Esophagus squamous epithelium (tissue), 5 donors: ENCODE measurements at places on chromosomes 11 and 22.

DNA sequence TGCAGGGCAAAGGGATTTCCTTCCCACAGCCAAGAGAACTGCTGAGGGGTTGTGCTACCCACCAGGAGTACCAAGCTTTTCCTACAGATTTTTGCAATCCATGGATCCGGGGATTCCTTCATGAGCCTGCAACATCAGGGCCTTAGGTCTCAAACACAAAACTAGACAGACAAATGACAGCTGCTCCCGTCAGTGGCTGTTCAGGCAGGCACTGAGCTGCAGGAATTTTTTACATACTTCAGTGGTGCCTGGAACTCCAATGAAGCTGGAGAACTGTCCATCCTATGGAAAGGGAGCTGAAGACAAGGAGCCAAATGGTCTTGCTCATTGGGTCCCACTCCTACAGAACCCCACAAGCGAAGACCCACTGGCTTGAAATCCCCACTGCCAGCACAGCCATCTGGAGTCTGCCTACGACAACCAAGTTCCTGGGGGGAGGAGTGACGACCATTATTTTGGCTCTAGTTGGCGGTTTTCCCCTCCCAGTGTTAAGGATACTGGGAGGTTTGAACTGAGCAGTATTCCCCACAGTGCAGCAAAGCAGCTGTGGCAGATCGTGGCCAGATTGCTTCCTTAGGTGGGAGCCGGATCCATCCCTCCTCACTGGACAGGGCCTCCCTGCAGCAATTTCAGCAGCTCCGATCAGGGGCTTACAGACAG, 157.7 kb upstream of the TMEM45B start:
- no peak for DNase-seq

GRCh38 chr11:13535819-13536218, 40.0 kb upstream of the PTH start:
- no peak for DNase-seq

DNA sequence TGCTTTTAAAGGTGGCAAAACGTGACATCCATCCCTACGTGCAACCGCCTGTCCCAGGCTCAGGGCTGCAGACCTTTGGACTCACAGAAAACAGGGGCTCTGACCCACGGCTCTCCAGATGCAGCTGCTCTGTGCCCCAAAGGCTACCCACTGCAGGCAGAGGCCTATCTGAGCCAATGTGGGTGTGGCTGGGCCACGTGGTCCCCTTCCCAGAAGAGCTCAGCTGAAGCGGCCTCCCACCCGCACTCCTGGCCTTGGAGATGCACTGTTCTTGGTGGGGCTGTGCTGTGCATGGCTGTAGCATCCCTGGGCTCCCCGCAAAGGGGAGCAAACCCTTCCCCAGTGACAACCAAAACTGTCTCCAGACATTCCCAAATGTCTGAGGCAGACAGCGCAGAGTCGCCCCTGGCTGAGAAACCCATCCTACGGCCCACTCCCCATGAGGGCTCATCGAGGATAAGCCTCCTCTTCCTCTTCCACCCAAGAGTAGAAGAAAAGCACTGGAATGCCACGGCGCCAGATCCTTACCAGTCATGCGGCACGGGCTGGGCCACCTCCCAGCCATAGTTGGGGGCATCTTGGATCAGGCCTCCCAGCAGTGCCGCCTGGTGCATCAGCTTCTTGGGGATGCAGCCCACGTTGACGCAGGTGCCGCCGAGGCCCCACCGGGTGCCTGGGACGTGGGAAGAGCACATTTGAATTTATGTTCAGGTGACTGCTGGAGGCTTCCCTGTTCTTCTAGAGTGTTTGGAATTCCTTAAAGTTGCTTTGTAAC, 23.1 kb upstream of the COMT start:
- DNase-seq: no peak

- DNase-seq: no peak
These were observed 28.8 kb downstream of the DKK3 start for GRCh38 chr11:11979488-11980117.

GRCh38 chr11:72681226-72682153, 7.3 kb upstream of the PDE2A start:
- no peak for DNase-seq

DNA sequence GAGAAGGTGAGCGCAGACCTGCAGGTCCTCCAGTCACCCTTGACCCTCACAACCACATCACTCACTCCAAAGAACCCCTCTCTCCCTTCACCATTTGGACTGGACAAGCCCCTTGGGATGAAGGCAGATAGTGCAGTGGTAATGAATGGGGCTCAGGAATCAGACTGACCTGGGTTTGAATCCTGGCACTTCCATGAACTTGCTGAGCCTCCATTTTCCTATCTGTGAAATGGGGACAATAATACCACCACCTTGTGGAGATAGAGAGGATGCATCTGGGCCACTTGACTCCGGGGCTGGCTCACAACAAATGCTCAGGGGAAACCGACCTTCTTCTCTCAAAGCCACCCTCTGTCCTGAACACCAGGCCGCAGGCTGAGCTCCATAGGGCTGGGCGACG, 178.1 kb downstream of the ST3GAL4 start:
- DNase-seq: no peak

- no peak for DNase-seq
These were observed 6.6 kb downstream of the TTC38 start for GRCh38 chr22:46274381-46274780.

DNA sequence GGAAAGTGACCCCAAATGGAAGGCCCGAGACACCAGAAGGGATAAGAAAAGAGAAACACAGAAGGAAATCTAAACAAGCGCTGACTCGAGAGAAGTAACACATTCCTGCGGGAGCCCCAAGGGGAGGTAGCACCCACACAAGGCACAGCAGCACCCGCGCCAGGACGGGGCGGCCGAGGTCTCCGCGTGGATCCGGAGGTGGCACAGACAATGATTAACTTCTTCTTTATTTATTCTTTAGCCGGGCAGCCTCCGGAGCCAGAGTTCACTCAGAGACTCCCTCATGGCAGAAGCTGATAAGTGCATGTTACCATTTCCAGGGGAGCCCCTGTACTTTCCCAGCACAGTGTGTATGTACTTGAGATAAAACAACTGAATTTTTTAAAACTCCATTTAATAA, 5.1 kb downstream of the TOLLIP start:
- no peak for DNase-seq

DNA sequence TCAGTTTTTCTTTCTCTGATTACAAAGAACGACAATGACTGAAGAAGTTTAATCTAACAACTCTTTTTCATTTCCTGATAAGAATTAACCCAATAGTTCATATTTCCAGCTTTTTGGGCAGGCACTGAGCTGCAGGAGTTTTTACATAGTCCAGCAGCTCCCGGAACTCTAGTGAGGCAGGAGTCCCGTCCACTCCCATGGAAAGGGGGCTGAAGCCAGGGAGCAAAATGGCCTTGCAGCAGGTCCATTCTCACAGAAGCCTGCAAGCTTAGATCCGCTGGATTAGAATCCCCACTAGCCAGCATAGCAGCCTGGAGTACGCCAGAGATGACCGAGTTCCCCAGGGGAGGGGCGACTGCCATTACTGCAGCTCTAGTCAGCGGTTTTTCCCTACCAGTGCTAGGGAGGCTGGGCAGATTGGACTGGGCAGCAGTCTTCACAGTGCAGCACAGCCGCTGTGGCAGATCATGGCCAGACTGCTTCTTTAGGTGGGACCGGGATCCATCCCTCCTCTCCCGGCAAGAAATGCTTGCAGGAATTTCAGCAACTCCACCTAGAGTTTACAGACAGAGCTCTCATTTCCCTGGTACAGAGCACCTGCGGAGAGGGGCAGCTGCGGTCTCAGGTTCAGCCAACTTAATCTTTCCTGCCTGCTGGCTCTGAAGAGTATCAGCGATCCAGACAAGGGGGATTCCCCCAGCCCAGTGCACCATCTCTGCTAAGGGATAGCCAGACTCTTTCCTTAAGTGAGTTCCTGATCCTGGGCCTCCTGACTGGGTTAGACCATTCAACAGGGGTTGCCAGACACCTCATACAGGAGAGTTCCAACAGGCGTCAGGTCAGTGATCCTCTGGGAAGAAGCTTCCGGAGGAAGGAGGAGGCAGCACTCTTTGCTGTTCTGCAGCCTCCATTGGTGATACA, 742 bp upstream of the CASP4 start:
- DNase-seq: no peak

DNA sequence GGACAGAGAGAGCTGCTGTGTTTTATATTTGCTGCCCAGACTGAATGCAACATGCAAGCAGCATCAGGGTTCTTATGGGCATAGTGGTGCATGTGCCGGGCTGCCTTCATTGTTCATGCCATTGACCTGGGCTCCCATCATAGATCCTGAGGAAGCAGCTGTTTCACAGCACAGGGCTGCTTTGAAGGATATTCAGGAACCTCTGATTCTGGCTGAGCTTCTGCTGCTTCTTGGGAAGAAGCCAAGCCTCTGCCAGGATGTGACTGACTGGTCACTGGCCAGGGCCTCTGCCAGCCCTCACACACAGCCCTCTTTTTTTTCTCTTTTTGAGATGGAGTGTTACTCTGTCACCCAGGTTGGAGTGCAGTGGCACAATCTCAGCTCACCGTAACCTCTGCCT, 43.3 kb downstream of the CYB5R2 start:
- no peak for DNase-seq

- DNase-seq: no peak
These were observed 320.8 kb downstream of the BLID start for GRCh38 chr11:121795174-121795573.

- DNase-seq: no peak
These were observed 23.0 kb upstream of the STK33 start for GRCh38 chr11:8617063-8617462.

DNA sequence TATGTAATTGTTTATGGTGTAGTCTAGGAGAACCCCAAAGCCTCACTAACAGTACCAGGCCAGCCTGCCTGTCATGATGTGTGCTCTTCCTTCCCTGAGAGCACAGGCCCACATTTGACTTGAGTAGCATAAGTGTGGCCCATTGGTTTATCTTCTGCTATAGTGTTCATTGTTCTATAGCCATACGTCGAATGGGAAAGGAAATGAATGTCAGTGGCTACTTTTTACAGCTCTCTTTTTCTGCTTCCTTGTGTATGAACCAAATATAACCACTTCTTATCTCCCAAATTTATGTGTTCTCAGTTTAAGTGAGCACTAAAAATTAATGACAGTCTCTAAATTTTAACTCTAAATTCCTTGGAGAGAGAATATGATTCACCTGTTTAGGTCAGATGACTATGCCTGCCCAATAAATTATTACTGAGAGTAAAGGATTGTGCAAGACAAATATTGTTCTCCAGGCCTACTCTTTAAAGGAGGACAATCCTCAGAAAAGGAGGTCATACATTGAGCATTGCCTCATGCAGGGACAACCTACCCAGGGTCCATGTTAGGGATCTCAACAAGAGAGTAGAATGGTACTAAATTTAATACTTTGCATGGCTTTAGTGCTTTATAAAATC, 222.9 kb upstream of the ARHGAP20 start:
- DNase-seq: no peak

GRCh38 chr22:17672417-17672991, 33.9 kb downstream of the BCL2L13 start:
- DNase-seq: no peak

DNA sequence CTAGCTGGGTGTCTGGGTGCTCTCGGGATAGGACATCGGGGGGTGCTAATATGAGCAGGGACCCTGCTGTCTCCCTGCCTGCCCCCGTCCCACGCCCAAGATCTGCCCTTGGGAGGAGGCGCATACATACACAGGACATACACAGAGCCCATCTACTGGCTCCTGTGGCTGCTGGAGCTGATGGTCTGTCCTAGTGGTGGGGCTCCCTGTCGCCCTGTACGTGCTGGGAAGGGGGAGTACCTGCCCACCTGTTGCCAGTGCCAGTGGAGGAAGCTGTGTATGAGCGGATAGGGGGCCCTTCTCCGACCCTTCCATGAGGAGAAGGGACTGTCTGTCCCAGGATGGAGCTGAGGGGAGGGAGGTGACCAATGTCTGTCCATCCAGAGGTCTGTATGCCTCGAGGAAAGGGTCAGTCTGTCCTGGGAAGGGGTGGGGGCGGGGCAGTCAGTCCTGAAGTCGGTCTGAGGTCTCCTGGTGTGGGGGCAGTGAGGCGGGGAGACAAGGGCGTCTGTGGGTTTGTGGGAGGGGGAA, 952 bp downstream of the TBC1D10A start:
- DNase-seq: no peak

- no peak for DNase-seq
These were observed 923.2 kb downstream of the NTM start for GRCh38 chr11:132293586-132293985.

- peak; percentile 15 for DNase-seq
These were observed 32.5 kb upstream of the ATXN10 start for GRCh38 chr22:45638834-45639746.

GRCh38 chr22:19890502-19891316, 36.0 kb upstream of the GNB1L start:
- DNase-seq: no peak

DNA sequence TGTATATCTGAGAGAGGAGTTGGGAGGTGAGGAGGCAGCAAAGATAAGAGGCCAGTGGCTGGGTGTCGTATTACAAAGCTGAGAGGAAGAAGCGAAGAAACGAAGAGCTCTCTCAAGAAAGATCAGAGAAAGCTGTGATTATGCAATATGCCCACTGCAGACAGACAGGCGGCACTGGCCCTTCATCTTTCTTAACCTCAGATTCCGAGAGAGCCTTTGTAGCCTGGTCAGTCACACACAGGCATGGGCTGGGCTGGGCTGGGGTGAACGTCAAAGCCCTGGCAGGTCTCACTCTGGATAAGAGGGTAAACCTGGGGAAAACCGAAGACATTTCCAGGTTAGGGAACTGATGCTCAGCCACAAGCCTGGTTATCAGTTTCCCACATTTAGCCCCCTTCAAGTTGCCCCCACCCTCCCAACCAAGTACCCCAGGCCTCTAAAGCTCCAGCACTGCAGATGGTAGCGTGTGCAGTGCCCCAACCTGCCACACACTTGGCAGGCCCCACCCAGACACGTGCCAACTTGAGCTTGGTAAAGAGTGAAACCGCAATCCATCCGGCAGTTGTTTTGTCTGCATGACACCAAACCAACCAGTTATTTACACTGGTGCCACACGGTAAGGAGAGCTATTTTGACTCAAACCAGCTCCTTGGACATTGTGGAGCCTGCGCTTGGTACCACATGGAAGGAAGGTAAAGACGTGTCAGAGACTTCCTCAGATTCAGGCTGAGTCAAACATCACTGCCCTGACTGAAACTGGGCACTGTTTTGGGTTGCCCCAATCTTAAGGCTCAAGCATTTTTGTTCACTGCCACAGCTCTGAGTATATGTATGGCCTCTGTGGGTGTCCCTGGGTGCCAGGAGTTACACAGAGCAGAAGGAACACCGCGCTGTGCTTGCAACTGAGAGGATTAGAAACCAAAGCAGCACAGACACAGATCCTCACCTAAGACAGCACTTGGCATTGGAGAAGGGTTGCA, 135.9 kb downstream of the FDX1 start:
- no peak for DNase-seq

DNA sequence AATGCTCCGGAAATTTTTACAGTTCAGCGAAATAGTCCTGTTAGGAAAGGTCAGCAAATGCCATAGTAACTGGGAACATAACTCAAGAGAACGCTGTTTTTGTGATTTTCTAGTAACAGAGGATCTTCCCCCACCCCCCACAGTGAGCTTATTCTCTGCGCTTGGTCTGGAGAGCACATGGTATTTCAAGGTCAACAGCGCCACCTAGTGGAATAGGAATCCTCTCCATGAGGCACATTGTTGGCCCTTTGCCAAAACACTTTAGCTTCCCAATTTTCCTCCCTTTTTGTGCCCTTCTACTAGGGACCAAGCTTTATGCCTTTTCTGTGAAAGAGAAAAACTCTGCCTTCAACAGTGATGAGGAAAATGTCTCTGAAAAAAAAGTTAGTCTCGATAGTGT, 13.2 kb upstream of the OR4C12 start:
- no peak for DNase-seq
